RWPE1 (cell line): ENCODE measurements at places on chromosomes 12 and 14.

GRCh38 chr14:24171422-24172260 lies at the start of gene REC8:
REC8 (plus strand) TSS chr14:24172080; CDS start chr14:24172553, 473 bp downstream.
- DNase-seq = no peak

- DNase-seq = peak; percentile 25
Observed at GRCh38 chr14:92323011-92323915, at the start of gene SLC24A4. SLC24A4 (plus strand) TSS chr14:92323165; CDS start chr14:92323831, 666 bp downstream.

GRCh38 chr12:90338365-90338764 lies 616.6 kb downstream of the CCER1 start:
- DNase-seq = no peak

DNA sequence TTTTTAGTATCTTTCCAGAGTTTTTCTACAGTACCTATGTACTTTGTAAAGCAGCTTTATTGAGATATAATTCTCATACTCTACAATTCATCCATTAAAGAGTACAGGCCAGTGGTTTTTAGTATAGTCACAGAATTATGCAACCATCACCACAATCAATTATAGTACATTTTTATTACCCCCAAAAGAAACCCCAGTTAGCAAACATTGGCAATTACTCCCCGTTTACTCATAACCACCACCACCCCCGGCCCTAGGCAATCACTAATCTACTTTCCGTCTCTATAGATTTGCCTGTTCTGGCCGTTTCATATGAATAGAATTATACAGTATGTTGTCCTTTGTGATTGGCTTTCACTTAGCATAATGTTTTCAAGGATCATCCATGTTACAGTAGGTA lies 119.8 kb downstream of the KICS2 start:
- DNase-seq = peak; percentile 41

- no peak for DNase-seq
Observed at GRCh38 chr14:105941226-105942166, 415.1 kb downstream of the TMEM121 start.

DNA sequence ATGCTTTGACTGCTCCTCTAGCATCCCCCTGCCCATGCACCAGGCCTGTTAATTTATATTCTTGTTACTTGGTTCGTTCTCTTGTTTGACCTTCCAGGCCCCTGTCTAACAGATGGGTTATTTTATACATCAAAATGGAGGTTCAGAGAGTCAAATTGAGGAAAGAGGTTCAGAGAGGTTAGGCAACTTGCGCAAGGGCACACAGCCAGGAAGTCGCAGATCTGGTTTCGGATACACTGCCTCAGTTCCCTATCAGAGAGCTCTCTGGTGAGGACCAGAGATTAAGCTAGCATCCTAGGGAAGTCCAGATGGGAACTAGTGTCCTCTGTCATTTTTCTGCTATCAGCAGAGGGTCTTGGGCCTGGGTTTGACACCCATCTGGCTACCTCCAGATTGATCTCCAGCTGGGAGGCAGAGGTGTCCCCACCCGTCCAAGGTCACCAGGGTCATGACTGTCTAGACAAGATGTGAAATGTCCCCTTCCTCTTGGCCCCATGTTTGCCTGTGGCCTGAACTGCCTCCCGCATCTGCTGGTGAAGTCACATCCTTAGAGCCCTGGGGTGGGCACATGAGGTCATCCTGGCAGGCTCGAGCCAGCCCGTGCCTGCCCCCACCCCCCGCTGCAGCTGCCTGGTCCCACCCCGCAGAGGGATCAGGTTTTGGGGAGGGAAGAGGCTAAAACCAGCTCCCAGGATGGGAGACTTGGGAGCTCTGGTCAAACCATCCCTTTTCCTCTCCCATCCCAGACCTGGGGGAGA lies 84.3 kb upstream of the NCOR2 start:
- DNase-seq = no peak

DNA sequence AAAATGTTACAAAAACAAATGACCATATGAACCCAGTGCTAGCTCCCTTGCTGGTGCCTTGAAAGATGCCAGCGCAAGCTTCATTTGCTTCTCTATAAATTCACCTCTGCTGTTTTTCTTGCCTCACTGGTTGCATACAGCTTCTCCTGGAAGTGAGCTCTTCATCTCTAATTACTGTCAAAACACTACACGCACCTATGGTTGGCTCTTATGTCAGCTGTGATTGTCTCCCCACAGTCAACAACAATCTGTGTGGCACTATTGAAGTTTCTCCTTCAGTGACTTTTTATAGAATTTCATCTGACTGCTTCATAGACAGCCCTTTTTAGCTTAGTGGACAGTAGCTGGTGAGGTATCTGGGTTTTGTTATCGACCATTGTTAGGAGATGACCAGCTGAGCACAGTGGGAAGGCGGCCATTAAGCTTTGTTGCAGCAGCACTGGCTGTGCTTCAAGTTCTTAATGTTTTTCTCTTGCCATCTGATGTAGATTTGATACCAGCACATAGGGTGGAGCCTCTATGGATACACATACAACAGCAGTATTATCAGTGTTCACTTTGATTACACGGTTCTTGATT lies 131.8 kb downstream of the KITLG start:
- no peak for DNase-seq

GRCh38 chr12:50157259-50157658 lies 9.9 kb downstream of the CERS5 start:
- DNase-seq = no peak

DNA sequence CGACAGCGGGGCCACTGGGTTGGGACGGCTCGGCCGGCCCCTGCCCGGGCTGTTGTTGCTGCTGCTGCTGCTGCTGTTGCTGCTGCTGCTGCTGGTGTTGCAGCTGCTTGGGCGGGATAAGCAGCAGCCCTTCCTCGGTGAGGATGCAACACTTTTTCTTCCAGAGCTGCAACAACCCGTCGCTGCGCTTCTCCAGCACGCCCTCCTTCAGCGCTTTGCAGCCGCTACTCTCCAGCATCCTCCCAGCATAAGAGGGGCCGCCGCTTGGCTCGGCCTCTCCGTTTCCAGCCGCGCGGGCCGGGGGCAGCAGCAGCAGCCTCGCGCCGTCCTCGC lies 529 bp downstream of the PHLDA1 start:
- no peak for DNase-seq

GRCh38 chr12:110677206-110677911 lies 11.6 kb downstream of the HVCN1 start:
- no peak for DNase-seq

- no peak for DNase-seq
Observed at GRCh38 chr14:59150990-59151389, 37.5 kb upstream of the DAAM1 start.

GRCh38 chr14:21768875-21769257 lies 95.2 kb upstream of the OR4E1 start:
- no peak for DNase-seq

- no peak for DNase-seq
Observed at GRCh38 chr12:57613427-57614109, 2.3 kb downstream of the ARHGEF25 start.

- no peak for DNase-seq
Observed at GRCh38 chr12:7638064-7638759, 27.5 kb downstream of the APOBEC1 start.

DNA sequence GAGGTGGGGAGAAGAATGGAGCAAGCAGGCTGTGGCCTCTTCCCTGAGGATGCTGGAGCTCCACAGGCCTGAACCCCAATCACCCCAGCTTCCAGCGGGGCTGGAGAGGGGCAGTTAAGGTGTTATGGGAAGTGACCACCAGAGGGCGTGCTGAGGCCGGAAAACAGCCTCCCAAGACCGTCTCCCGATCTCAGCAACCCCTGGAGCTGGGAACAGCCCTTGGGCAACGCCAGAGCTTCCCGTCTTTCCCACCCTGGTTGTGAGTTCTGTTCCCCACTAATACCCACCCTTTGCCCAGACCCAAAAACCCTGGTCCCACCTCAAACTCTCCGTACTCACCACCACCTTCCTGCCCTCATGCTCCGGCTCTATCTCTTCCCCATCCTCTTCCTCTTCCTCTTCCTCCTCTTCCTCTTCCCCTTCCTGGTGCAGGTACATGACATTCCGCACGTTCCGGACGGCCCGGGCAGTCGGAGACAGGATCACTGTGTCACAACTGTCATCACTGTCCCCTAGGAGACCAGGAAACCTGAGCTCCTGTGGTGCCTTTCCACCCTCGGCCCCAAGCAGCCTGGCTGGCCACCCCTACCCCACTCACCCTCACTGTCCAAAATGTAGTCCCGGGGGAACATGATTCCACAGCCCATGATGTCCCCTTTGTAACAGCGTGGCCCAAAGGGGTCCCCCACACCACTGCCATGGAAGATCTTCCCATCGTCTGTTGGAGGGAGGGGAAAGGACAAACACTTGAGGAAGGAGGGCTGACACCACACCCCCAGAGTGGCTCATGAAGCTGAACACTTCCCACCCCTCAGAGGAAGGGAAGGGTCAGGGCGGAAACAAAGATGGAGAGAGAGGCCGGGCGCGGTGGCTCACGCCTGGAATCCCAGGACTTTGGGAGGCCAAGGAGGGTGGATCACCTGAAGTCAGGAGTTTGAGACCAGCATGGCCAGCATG lies 12.9 kb downstream of the SPRYD3 start:
- DNase-seq = peak; percentile 88

DNA sequence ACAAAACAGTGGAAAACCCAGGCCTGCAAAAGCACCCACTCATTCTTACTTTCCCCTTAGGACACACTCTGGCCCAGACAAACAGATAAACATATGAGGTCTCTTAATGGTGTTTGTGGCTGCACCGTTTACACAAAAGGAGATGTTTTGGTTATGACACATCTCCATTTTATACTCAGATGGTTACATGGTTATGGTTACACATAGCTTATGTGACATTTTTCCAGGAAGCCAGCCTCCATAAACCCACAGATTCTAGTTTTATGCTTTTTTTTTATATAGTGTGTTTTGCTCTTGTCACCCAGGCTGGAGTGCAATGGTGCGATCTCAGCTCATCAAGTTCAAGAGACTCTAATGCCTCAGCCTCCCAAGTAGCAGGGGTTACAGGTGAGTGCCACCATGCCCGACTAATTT lies 3.5 kb upstream of the KLRD1 start:
- no peak for DNase-seq

GRCh38 chr12:122421187-122421820 lies 1.2 kb downstream of the CLIP1 start:
- DNase-seq = peak; percentile 57

GRCh38 chr14:65320661-65321308 lies 91.7 kb upstream of the FUT8 start:
- DNase-seq = no peak

DNA sequence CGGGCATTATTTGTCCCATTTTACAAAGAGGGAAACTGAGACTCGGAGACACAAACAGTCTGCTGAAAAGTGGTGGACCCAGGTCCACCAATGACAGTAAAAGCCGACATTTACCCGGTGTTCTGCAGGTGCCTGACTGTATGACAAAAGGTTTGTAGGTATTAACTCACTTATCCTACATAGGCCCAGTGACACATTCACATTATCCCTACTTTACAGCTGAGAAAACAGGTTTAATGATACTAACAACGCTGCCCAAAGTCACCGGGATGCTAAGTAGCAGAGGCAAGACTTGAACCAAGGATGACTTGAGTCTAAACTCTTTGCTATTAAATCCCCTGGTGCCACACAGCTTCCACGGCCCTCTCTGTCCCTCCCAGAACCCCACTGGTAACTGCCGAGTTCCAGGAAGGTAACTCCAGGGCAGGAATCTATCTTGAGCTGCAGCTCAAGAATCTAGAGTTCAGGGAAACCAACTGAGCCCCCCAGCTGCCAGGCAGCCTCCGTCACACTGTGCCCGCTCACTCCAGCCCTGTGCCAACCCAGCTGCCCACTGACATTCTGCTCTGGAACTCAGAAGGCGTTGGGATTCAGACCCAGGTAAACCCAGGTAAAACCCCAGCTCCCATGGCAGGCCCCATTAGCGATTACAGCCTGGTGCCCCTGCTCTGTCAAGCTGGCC lies 33.7 kb downstream of the SYNE3 start:
- peak; percentile 23 for DNase-seq

DNA sequence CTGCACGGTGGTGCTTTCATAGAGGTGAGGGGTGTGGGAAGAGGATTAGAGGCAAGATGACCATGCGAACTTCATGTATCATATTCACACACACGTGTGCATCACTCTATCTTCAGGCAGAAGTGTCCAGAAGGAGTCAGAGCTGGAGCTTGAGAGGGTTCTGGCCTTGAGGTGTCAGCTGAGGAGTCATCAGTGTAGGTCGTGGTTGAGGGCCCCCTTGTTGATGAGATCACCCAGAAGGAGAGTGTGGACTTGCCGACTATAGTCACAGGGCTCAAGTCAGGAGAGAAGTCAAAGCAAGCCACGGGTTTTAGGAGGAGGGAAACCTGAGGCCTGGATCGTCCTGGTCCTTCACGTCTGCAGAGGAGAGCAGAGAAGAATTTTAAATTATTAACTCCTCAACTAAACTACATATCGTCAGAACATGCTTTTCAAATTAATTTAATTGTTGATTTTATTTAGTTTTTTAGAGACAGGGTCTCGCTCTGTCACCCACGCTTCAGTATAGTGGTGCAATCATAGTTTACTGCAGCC lies 25.4 kb downstream of the EML1 start:
- DNase-seq = no peak

DNA sequence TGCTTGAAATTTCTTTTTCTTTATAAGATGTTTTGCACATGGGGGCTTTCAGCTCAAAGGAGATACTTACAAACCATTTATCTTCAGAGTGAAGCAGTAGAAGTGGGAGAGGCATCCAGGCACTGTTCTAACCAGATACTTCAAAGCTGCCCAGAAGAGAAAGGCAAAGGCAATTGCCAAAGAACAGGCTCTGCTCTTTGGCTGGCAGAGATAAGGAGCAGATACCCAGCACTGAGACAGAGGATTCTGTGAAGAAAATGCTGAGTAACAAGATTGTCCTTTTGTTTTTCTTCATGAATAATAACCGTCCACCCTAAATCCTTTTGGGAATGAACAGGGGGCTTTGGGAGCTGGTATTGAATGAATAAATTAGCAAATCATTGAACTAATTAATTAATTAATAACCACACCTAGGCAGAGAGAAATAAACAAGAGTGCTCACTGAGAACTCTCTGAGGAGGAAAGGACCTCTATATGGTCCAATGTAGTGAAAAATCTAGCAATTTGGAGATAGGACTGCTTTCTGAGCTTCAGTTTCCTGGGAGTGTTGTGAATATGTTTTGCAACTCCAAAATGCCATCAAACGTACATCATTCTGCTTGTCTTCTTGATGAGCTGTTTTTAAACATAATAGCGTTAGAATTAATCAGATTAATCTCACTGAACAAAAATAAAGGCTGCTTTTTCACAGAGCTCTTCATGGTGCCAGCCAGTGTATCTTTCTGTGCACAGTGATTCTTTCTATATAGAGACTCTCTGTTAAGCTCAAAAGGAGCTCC lies 192.8 kb upstream of the AMIGO2 start:
- no peak for DNase-seq

DNA sequence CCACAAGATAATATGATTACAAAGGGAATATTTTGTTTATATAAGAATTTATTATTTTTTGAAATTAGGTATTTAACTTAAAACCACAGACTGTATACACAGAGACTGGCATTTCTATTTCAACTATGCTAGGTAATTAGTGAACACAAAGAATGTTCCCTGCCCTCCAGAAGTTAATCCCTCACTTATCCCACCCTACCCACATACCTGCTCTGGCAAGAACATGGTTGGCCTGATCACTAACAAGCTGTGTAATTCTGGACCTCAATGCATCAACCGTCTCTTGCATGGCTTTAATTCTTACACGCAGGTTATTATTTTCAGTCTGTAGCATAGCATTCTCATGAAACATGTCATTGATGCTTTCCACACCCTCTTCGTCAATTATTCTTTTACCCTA lies 85.9 kb downstream of the KIF21A start:
- no peak for DNase-seq

- DNase-seq = peak; percentile 13
Observed at GRCh38 chr12:32970465-32971110, 74.0 kb upstream of the PKP2 start.

- no peak for DNase-seq
Observed at GRCh38 chr14:64968167-64968566, 4.0 kb downstream of the RAB15 start.

- DNase-seq = no peak
Observed at GRCh38 chr12:75503866-75504265, 7.5 kb downstream of the KRR1 start.
